Activated CD8-positive, alpha-beta memory T cell treated with anti-CD3 and anti-CD28 coated beads, Interleukin-2, amount 10 ng/mL, durations not matched to agents 7 days and 5 days (primary cell): ENCODE measurements at places on chromosomes 6 and 20. TPM values are rescaled to one million over a fixed set of nuclear protein-coding genes. Genes with fewer than 3 reads are reported as not detected.

DNA sequence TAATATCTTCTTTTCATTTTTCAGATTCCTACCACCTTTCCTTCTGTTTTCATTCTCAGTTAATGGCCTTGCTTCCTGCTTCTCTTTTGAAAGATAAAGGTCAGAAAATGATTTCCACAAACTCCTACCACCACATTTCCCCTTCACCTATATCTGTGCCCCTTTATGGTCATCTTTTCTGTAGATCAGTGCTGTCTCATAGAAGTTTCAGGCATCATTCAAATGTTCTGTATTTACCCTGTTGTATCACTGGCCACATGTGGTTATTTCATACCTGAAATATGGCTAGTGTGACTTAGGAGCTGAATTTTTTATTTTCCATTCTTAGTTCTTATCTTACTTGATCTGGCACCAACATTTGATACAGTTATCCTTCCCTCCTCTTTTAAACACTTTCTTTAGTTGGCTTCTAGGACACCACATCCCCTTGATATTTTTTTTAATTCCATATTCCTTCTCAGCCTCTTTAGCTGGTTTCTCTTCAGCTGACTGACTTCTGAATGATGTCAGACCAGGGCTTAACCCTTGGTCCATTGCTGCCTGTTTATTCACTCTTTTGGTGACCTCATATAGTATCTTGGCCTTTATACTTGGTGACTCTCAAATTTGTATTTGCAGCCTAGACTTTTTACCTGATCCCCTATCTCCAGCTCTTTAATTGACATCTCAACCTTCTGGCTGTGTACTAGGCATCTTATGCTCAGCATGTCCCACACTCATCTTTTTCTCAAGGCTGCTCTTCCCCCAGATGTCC lies 81.0 kb downstream of the ATRN start:
- DNase-seq: no peak
- H3K27me3 ChIP-seq: no peaks in the 10 kb centered on the region
- H3K36me3 ChIP-seq: peaks cover 1% of the 10 kb centered on the region
- H3K4me1 ChIP-seq: peaks cover 5% of the 10 kb centered on the region

DNA sequence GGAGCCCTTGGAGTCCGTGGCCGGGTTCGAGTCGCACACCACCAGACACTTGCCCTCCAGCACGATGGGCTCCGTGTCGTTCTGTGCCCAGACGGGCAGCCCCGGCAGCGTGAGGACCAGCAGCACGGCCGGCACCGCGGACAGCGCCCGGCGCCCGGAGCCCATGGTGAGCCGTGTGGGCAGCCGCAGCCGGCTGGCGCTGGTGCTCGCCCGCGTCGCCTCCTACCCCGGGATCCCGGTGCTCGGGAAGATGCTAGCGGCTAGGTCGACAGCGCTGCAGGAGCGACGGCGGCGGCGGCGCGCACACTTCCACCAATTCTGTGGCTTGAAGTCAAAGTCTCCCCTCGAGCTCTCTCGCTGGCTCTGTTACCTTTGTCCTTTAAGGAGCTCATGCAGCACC lies 1.3 kb downstream of the CBLN4 start:
- H3K27me3 ChIP-seq: peaks cover 15% of the 10 kb centered on the region
- H3K4me1 ChIP-seq: no peaks in the 10 kb centered on the region
- H3K4me3 ChIP-seq: no peak overlapping the region

DNA sequence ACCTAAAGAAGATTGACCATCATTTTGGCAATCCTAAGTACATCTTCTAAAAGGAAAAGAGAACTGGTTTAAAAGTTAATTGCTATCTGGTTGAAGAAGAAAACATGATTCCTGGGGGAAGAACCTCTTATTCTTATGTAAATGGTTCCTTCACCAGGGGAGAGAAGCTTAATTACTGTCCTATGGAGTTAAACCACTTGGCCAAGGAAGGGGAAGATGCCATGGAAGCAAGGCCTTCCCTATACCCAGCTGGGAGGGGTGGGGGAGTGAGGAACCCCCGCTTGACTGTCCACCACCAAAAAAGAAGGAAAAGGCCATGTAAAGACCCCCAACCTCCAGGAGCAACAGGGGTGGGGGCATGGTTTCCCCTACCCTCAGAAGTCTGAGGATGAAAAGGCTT lies 962.1 kb downstream of the GRIK2 start:
- no peaks in the 10 kb centered on the region for H3K36me3 ChIP-seq
- no peak overlapping the region for H3K27ac ChIP-seq
- no peak for DNase-seq
- H3K4me1 ChIP-seq: no peaks in the 10 kb centered on the region

Gene NRSN1
- total RNA-seq: not detected

GRCh38 chr6:161137839-161138542 lies 135.9 kb downstream of the AGPAT4 start:
- H3K4me1 ChIP-seq: no peaks in the 10 kb centered on the region
- no peaks in the 10 kb centered on the region for H3K36me3 ChIP-seq

DNA sequence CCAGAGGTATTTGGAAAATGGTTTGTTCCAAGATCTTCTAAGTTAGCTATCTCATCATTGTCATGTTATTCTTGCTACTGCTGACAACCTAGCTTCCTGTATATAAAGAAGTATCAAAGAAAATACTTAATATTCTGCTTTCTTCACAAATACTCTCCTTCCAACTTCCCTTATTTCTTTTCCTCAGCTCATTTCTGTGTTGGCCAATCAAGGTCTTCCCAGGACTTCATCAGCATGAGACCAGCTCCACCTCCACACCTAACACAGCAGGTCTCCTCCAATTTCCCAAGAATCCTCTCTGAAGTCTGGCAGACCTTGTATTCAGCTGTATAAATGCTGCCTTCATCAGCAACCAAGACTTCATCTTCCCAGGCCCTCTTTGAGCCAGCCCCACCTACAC lies 538.6 kb upstream of the JARID2 start:
- H3K4me3 ChIP-seq: no peak overlapping the region
- no peak for DNase-seq
- H3K27me3 ChIP-seq: no peaks in the 10 kb centered on the region
- peaks cover 22% of the 10 kb centered on the region for H3K4me1 ChIP-seq
- peaks cover 1% of the 10 kb centered on the region for H3K36me3 ChIP-seq

Gene ZSCAN31
- 1.7 TPM for total RNA-seq

Gene FAM8A1
- total RNA-seq: 7.0 TPM

DNA sequence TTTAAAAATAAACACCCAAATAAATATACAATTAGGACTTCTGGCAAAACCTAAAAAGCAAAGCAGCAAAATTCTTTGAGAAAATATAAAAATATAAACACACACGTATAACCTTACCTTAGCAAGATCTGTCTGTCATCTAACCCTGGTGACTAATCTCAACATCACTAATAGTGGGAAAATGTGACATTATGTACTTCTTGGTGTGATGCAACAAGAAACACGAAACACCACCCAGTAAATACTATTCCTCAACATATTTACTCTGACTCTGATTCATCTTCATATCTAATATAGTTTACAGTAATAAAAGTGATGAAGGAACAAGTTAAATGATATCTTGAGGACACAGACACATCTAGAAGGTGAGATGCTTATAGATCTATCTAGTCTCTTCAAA lies 332.6 kb upstream of the MANEA start:
- no peaks in the 10 kb centered on the region for H3K27me3 ChIP-seq
- no peaks in the 10 kb centered on the region for H3K36me3 ChIP-seq
- no peak for DNase-seq
- H3K27ac ChIP-seq: no peak overlapping the region

DNA sequence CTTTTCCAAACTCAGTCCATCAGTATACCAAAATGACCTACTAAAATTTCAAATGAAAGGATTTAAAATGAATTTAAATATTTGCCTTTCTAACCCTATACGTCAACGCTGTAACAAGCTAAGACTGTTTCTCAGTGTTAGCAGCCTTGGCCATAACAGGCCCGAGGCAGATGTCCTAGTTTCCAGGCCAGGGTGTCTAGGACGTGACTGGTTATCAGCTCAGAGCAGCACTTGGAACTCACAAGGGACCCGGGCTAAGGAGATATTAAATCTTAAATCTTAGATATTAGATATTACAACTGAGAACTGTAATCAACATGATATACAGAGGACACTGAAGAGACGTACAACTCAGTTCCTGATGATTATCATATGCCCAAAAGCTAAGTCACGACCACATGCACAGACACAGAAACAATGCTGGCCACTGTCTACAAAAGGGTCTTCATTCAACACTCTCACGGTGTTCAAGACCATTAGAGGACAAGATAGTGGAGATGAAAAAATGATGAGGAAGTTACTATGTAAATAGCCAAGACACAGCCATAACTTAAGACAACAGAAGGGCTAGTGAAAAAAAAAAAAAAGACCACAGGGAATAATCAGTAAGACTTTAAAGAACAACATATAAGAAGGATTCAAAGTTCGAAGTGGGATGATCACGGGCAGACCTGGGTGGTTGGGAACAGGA lies at the start of gene CLDN20:
Gene CLDN20 (plus strand): TSS at position 641 of the 691 bp plus-strand sequence. CDS start 11,707 bp downstream, outside the sequence.
- peaks cover 8% of the 10 kb centered on the region for H3K4me1 ChIP-seq
- no peak for DNase-seq
- H3K4me3 ChIP-seq: no peak within 1 kb of the TSS
- peaks cover 26% of the 10 kb centered on the region for H3K36me3 ChIP-seq
- no peak within 1 kb of the TSS for H3K27ac ChIP-seq

DNA sequence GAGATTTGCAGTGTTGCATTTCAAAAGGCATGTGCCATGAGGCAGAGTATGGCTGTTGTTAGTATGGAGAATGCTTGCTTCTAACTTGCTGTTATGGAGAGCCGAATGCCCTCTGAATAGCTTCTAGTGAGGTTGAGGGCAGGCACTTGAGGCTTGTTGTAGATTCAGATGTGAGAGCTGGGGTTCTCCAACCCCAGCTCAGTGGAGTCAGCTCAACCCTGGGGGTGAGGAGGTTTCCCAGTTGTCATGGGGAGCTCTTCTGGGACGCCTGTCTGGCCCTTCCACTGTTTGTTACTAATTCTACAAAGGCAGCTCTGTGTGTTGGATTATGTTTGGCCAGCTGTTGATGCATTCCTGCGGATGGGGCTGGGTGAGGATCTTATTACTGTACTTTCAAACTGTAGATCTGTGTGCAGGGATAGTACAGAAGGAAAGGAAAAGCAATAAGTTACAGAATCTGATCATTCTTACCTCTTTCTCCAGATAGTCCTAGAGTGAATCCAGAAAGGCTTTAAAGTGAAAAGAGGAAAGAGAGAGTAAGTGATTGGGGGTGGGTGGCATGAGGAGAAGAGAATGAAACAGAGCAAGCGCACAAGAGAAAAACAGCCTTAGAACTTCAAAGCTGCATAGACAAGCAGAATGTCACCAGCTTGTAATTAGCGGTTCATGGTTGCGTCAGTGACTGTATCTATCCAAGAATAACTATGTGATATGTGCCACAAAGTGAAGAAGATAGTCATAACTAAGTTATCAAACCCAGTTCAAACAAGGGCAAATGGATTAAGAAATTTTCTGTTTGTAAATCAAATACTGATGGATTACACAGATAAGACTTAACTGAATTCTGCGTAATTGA lies 148.7 kb downstream of the PRL start:
- H3K27me3 ChIP-seq: peaks cover 37% of the 10 kb centered on the region
- H3K36me3 ChIP-seq: no peaks in the 10 kb centered on the region
- H3K27ac ChIP-seq: no peak overlapping the region
- peaks cover 5% of the 10 kb centered on the region for H3K4me1 ChIP-seq
- no peak for DNase-seq

Gene WFDC12
- not detected for total RNA-seq

Gene AKIRIN2
- total RNA-seq: 64.4 TPM

DNA sequence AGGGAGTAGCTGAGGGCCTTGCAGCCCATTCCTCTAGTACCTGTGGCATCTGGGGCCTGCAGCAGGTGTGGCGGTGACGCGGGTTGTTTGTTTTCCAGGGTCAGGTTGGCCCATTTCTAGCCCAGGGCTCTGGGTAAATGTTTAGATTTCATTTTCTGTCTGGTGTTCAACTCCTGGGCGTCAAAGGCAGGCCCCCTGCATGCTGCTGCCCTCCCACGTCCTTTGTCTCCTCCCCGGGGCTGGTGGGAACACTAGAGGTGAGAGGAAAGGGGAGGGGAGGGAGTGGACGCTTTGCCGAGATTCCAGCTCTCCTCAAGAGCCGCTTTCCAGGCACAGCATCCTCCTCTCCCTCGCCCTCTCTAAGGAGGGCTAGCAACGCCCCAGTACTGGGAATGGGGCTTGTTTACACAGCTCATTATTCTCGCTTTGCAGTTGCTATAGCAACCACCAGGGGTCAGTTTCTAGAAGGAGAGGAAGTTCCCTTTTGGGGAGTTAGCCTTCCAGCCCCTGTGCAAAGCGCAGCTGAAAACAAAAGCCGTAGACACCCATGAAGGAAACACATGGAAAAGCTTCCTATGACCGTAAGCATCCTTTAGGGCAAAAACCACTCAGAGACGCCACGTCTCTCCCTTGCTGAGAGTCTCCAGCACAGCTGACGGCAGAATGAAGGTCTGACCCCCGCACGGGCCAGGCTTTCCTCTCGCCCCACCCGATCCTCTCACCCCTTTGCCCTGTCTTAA lies 170.6 kb downstream of the LY86 start:
- peaks cover 6% of the 10 kb centered on the region for H3K4me1 ChIP-seq
- H3K36me3 ChIP-seq: no peaks in the 10 kb centered on the region
- no peak overlapping the region for H3K27ac ChIP-seq
- peak; percentile 52 for DNase-seq

DNA sequence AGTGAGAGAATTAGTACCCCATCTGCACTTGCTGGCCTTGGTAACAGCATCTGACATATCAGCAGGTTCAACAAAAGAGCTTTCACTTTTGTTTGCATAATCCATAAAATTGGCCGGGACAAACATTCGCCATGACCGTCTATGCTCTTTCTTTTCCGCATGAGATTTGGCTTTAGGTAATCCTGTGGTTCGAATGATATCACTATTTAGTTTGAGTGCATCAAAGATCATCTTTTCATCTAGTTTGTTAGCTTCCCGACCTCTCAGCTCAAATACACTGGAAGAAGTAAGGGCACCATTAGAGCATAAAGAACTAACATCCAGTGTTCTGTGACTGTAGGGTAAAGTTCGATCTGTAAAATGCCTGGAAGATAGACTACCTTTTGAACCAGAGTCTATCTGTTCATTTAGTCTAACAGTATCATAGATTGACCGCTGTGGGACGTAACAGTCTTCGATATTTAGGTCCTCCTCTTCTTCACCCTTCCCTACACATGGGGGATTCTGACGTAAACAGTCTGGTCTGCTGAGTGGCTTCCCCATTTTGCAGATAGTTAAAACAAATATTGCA lies 101.6 kb downstream of the DST start:
- DNase-seq: no peak
- H3K27me3 ChIP-seq: peaks cover 8% of the 10 kb centered on the region
- H3K4me3 ChIP-seq: no peak overlapping the region
- H3K4me1 ChIP-seq: no peaks in the 10 kb centered on the region

Gene CASP8AP2
- total RNA-seq: 34.7 TPM
